ENCODE measurements at places on chromosomes 16 and 17.
A peak's percentile ranks its signal among the peaks of the same experiment; 100 is the strongest.

DNA sequence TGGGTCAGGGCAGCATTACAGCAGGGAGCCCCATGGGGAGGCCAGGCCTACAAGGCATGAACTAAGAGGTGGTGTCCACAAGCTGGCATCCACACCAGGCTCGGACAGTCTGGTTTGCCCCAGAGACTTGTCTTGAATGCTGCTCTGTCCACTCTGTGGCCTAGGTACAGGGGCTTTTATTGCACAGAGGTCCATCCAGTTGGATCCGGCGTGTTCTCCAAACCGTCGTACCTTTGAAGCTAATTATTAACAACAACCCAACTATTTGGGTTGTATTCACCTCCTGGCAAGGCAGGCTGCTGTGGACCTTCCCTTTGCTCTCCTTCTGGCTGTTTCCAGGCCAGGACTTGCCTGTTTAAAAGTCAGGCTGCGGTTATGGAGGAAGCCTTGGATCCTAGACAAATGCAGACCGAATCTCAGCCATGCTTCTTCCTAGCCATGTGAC lies 123.4 kb downstream of the CLEC16A start:
- no peak for DNase-seq

DNA sequence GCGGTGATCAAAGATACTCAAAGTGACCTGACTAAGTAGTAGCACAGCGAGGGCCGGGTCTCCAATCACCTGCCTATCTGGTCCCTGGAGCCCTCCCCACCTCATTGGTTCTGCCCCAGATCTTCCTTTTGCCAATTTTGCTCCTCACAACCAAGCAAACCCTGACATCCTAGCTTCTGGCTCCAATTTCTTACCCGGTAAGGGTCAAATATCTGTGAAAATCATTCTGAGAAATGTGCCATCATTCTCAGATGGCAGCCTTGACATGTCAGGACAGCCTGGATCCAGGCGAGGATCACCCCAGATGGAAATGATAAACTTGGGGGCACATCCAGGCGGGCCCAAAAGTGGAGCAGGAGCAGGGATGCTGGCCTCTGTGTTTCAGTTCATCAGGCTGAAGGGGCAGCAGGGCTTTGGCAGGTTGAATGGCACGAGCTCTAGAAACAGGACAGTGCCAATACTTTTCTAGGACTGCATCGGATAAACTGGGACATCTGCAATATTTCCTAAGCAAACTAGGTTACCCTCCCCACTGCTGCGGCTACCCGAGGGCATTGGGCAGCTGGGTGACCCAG lies 83.9 kb downstream of the SHISA6 start:
- no peak for DNase-seq

DNA sequence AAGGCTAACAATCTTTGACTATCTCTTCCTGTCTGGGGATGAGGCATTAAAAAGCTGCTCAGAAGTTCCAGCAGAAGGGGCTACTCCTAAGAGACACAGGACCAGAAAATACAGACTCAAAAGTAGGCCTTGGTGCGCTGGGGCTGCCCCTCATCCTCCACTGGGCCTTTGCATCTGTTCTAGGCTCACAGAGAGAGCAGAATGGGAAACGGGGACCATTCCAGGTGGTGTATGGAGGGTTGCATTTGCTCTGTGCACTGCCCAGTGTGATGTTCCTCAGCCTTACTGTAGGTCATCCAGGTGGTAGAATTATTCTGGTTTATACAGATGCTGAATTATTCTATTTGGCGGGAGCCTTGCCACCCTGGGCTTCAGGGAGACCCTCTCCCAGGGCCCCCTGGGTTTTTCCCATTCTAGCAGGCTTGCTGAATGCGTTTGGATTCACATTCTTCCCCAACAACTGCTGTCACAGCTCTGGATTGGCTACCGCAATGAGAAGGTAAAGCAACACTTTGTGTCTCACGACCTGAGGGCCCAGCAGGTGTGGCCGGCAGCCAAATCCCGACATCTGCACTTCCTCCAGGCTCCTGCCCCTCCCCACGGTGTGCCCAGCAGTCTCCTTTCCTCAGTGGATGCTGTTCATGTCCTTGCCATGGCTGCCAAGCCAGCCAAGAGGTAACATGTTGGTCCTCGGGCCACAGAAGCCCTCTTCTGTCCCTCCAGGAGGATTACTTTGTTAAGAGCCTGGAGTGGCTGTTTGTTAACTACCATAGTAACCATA lies 25.0 kb upstream of the ZNHIT3 start:
- DNase-seq: no peak

GRCh38 chr17:74870512-74870911 lies 2.3 kb downstream of the FDXR start:
- no peak for DNase-seq

DNA sequence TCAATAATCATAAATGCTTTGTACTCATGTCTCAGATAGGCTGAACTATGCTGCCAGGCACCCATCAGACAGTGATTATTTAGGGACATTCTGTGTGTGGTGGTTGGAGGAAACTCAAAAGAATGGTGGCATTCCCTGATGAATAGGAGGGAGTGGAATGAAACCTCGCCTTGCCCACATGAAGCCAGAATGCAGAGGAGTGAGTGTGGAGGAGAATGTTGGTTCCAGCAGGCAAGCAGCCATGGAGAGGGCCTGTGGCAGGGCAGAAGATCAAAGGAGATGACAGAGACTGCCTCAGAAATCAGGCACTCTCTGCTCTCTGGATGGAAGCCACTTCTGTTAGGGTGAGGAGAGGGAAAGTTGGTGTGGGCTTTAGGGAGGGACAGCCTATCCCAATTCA lies 22.5 kb downstream of the KCTD19 start:
- no peak for DNase-seq

DNA sequence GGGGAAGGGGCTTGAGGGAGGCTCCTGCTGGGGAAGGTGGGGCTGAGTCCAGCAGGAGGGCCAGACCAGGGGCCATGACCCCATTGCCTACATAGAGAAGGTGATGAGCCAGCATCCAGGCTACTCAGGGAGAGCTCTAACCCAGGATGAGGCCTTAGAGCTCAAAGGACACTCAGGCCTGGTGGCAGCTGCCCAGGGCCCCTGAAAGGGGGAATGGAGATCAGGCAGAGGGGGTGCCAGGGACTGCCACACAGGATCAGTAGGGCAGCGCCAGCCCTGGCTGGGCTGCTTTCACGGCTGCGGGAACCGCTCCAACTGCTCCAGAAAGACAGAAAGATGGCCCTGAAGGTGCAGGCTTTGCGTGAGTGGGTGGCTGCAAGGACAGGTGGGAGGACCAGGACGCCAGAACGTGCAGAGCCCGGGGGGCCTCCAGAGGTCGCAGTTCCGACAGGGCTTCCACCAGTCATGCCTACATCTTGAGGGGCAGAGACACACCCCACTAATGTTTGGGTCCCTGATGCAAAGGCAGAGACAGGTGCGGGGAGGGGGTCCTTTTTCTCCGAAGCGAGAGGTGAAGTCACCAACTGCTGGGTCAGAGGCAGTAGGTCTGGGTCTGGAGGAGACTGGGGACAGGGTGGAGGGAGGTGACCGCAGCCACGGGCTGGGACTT lies 882 bp upstream of the ATP6V0C start:
- DNase-seq: peak; percentile 39

DNA sequence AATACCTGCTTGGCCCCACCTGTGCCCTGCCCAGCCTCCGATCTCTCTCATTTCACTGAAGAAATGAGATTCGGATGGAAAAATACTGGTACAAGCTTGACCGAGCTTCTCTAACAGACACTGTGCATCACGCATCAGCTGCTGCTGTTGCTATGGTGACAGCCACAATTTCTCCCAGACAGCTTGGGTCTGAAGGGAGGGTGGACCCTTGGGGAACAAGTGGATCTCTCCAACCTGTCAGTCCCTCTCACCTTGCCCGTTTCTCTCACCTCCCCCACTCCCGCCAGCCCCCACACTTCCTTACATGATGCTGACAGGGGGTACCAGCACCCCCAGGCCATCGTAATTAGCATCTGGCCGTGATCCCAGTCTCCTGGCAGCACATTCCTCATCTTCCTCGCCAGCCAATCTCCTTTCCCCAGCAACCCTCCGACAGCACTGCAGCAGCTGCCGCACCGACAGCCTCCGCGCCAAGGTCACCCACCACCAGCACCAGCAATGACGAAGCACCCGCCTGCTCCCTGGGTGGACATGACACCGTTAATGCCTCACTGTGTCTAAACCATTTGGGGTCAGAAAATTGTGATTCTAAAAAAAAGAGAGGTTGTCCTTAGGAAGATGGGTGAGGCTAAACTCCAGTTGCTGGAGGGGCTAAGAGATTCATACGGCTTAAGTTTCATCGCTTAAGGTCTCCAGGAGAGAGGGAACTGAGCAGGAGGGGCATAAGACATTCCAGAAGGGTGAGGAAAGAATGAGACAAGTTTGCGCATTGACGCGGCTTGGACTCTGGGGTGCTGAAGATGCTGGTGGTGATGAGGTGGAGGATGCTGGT lies 58.6 kb upstream of the TNRC6A start:
- DNase-seq: no peak

DNA sequence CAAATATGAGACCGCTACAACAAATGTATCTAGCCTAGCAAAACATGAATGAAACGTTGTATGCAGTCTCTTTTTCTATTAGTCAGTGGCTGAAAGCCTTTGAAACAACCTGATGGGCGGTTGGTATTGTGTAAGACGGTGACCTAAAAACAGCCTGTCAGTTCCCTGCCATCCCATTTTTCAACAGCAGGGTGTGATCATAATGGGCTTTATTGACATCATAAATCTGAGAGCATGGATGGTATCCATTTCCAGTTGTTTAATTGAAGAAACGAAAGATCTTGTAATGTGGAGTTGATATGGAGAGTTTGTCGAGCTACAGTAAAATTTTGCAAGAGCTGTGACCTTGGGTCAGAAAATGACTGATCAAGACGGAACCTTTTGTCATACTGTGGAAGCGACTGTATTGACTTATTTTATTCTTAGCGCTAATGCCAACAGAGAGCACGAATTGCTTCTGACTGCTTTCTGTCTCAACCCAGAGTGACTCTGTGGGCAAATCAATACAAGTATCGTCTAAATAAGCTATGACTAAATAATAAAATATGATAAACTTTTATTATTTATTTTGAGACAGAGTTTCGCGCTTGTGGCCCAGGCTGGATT lies 12.3 kb upstream of the MEIOB start:
- no peak for DNase-seq

DNA sequence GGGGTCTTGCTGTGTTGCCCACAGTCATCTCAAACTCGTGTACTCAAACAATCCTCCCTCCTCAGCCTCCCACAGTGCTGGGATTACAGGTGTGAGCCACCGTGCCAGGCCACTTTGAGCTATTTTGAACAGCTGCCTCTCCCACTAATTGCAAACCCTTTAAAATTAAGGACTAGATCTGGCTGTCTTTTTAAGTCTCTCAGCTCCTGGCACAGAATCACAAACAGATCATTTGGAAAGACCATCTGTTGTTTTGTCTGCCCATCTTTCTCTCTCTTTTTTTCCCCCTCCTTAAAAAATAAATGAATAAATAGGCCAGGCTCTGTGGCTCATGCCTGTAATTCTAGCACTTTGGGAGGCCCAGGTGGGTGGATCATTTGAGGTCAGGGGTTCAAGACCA lies 10.9 kb upstream of the STAT3 start:
- DNase-seq: no peak

DNA sequence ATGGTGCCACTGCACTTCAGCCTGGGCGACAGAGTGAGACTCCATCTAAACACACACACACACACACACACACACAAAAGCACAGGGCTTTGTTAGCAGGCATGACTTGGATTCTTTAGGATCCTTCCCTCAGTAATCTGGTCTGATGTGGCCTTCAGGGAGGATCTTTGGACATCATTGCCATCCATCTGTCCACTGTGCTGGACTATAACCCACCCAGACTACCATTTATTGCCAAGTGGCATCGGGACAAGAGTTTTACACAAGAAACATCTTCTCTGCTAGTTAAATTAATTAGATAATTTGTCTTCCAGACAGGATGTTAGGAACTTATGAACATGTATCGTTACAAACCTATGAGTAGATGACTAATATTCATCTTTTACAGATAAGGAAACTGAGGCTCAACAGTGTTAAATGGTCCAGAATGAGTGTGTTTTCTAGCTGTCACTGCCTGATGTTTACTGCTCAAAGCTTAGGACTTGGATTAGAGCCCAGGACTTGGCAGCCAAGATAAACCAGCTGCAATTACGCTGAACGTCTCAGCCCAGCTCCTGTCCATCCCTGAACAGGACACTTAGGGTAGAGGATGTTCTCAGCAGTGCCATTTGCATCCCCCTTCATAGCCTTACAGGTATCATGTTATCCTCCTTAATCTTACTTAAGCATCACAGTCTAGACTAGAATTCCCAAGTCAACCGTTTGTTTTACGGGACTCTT lies 285.8 kb downstream of the WWOX start:
- DNase-seq: no peak

DNA sequence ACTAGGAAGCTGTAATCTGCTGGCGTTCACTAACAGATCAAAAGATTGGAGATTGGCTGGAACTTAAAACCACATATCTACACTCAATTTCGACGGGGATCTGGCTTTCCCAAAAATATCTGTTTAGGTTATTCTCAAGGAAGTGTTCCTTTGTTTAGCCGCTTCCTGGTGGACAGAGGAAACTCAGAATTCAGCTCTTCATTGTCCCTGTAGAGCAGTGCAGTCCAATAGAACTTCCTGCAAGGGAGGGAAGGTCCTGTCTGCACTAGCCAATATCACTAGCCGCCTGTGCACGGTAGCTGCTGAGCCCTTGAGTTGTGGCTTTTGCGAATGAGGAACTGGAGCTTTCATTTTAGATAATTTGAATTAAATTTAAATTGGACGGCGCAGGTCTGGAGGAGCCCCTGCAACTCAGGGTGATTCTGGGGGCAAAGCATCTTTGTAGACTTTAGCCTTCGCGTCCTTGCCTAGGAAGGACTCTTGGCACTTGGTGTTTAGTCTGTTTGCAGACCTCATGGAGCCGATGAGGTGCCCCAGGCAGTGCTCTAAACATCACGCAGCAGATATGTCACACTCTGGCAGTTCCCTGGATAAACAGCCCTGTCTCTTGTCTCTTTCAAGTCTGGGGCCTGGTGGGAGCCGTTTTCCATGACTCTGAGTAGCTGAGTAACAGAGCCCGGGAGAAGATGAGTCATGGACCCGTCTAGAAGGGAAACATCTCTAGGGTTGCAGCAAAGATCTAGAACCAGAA lies 122.2 kb downstream of the CCDC182 start:
- no peak for DNase-seq

DNA sequence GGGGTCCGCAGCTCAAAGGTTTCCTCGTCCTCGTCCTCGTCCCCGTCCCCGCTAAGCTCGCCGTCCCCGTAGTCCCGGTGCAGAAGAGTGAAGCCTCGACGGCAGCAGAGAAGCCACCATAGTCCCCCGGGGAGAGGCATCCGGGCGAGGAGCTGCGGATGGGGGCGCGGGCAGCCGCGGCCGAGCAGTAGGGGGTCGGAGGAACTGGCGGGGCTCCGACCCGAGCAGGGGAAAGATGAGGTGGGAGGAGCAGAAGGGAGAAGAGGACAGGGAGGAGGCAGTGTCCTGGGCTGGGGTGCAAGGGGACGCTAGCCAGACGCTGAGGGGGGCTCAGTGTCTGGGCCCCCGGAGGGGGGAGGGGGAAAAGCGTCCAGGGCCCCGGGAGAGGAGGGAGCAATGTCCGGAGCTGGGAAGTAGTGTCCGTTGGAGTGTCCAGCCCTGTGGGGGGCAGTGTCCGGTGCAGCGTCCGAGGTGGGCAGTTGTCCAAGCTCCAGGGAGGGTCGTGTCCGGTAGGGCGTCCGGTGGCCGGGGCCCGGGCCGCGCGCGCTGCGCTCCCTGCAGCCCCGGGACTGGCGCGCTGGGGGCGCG lies at the start of gene PLEKHH3:
PLEKHH3 (minus strand) TSS at position 571 of the 588 bp plus-strand sequence; CDS start at position 140, 431 bp downstream.
- peak; percentile 19 for DNase-seq

Measured in CD4-positive, alpha-beta T cell treated with Interleukin-12 subunit alpha and Interleukin-12 subunit beta, for 1 hour (primary cell).